Glomerular endothelial cell (primary cell): ENCODE measurements at places on chromosomes 13 and 19. TPM values are rescaled to one million over a fixed set of nuclear protein-coding genes. Genes with fewer than 3 reads are reported as not detected.

The PTGIR gene
- 1.6 and 1.8 TPM in 2 replicates for total RNA-seq

DNA sequence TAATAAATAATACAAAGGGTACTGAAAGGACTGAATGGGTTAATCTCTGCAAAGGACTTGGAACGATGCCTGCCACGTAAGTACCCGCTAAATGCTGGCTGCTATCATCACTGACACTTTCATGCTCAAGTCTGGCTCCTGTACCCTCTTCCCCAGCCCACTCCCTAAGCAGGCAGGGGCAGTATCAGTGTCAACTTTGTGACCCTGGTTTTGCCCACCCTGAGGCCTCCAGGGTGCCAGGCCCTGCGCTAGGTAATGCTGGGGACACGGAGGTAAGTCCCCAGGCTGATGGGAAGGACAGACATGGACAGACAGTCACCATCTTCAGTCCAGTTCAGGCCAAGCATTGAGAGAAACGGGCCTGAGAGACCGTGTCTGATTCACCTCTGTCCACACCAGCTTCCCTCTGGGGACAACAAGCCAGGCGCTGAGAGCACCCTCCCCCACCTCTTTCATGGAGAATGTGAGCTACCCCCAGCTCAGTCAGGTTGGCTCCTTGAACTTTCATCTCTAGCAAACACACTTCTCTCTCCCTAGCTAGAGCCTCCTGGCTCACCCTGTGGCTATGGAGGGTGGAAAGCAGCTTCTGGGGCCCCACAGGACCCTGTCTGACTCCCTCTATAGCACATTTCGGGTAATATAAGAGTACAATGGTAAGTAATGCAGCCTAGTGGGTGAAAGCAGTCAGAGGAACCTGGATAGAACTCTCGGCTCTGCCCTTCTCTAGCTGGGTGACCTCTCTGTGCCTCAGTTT lies 800 bp downstream of the ETFB start:
- no peak for DNase-seq

- no peak for DNase-seq
Observed at GRCh38 chr19:50694815-50695145, 24.8 kb downstream of the SHANK1 start.

DNA sequence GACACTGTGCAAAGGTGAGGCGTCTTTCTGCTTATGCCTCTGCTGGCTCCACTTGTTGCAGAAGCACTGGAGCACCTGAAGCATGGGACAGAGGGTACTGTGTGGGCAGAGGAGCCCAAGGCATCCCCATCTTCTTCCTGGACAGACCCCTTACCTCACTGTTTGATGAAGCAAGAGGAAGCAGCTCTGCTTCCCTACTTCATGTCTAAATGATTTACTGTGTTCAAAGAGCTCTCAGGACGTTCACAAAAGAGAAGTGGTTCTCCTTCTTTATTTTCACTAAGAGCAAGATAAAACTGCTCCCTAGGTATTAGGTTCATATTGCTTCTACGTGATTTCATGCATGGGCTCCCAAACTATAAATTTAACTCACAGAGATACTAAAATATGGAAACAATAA lies 1635.4 kb upstream of the SLC10A2 start:
- no peak for DNase-seq

- DNase-seq = no peak
Observed at GRCh38 chr13:51246025-51246417, 23.8 kb downstream of the FAM124A start.

DNA sequence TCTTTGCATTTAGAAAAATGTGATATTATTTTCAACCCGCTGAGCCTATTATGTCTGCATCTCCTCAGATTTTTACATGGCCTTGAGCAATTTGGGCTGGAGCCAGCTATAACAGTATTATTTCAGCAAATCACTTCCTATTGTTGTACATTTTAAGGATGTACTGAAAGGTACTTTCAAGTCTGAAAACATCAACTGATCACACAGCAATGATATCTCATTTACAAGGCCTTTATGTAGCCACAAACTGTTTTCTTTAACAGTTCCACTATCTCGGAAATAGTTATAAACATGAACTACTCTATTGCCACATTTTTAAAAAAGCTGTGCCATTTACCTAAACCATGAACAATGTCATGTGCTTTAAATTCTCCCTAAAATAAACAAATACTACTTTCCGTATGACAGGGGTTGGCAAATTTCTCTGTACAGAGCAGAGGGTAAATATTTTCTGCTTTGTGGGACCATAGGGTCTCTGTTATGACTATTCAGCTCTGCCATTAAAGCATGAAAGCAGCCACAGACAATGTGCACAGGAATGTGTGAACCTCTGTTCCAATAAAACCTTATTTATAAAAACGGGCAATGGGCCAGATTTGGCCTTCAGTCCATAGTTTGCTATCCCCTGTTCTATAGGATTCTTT lies 560.4 kb downstream of the GPC6 start:
- no peak for DNase-seq

DNA sequence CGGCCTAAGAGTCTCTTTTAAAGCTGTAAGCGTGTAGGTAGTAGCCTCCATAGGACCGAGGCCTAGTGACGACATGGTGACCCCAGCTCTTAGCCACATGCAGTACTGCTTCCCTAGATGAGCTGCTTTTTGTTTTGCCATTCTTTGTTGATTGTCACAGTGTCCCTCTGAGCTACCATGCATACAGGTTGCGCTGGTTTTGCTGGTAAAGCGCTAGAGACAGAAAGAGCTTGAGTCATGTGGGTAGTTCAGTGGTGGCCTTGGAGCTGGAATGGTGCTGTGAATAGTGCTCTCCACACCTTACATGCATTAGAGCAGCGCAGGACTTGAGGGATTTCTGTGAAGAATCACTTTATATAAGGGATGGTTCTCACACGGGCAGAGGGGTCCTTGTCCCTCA lies 5.1 kb downstream of the HNRNPM start:
- DNase-seq = no peak

DNA sequence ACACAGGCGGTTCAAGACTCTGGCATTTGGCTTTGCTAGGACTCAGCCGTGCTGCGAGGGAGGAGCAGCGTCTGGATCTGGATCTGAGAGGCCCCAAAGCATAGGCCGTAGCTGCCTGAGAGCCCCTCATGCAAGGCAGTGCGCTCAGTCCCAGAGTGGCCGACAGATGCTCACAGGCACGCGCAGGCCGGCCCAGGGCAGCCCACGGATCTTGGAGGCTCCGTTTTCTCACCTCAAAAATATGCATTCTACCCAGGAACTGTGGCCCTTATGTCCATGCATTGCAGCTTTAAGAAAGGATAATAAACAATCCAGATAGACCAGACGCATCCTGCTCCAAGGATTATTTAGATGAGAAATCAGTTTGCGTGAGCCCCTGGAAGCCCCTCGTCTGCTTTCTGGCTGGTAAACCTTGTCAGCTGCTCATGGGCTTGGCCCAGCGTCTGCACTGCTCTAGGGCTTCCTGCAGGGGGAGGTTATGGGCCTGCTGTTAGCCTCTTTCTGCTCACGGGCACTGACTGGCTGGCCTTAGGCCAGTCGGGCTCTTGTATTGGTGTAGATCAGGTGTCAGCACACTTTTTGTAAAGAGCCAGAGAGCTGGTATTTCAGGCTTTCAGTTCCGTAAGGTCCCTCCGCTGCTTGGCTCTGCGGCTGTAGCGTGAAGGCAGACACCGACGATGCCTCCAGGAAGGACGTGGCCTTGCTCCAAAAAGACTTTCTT lies 24.2 kb downstream of the TEX29 start:
- DNase-seq = no peak

The NUDT15 gene
- total RNA-seq = 7.9 TPM in 2 replicates

DNA sequence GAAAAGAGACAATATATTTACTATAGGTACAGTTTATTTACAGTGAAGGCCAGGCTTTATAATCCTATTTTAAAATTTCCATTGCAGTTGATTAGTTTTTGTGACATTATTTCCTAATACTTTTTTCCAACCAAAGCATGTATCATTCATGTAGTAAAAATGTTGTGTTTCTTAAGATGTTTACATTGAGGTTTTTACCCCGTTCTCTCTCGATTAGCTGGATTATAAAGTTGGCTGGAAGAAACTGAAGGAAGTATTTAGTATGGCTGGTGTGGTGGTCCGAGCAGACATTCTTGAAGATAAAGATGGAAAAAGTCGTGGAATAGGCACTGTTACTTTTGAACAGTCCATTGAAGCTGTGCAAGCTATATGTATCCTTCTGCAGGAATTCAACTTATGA lies 21.2 kb downstream of the HNRNPM start:
- DNase-seq = no peak

- no peak for DNase-seq
Observed at GRCh38 chr19:30227661-30228112, 144.5 kb upstream of the ZNF536 start.

DNA sequence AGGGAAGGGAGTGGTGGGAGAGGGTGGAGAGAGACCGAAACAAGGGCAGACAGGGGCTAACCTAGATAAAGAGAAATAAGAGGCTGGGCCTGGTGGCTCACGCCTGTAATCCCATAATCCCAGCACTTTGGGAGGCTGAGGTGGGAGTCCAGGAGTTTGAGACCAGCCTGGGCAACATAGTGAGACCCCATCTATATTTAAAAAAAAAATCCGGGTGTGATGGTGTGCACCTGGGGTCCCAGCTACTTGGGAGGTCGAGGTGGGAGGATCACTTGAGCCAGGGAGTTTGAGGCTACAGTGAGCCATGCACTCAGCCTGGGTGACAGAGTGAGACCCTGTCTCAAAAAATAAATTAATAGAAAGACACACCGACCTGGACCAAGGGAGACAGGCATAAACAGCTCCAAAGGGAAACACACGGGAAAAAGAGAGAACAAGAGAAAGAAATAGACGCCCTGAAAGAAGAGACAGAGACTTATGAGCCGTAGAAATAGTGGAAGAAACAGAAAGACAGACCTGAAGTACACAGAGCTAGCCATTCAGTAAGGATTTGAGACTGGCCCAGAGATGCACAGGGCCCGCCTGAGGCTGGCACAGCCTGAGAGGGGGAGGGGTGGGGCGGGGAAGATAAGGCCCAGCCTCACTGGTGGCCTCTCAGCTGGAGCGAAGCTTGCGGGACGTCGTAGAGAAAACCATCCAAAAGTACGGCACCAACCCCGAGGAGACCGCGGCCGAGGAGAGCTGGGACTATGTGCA lies 2.2 kb downstream of the CD37 start:
- DNase-seq = no peak
